ENCODE measurements at places on chromosomes 12 and 14.

DNA sequence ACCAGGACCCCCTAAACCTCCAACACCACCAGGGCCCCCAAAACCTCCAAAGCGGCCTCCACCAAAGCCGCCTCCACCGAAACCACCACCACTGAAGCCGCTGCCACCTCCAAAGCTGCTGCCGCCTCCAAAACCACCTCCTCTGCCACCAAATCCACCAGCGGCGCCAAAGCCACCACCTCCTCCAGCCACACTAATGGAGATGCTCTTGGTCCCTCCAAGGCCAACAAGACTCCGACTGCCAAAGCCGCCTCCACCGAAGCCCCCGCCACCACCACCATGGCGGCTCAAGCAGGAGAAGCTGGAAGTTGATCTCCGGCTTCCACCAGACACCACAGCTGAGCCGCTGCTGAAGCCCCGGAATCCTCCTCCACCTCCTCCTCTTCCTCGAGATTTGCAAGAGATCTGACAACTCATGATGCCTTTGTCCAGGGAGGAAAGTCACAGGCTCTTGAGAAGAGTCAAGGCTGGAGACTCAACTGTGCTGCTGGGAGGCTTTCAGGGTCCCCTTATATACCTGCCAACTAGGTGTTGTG is at the start of gene KRT2:
TSS of gene KRT2 (minus strand) at position 486 of the 536 bp plus-strand sequence. CDS start at position 417, 69 bp downstream.
- DNase-seq, result no peak

DNA sequence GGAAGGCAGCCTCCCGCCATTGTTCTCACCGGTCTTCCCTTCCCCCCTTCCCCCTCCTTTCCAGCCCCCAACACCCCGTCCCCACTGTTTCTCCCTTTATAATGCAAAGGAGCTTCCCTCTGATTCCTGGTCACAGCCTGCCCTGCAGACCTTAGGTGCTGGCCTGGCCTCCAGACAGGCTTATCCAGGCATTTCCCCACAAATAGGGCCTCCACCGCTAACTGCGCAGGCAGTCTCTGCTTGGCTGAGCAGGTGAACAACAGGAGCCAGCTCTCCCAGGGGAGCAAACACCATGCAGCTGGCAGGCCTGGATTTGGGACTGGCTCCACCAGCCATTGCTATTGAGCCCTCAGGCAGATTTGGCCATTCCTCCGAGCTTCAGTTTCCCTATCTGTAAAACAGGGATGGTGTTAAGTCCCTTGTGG is 46.0 kb downstream of the SMIM41 start:
- DNase-seq, result no peak

DNA sequence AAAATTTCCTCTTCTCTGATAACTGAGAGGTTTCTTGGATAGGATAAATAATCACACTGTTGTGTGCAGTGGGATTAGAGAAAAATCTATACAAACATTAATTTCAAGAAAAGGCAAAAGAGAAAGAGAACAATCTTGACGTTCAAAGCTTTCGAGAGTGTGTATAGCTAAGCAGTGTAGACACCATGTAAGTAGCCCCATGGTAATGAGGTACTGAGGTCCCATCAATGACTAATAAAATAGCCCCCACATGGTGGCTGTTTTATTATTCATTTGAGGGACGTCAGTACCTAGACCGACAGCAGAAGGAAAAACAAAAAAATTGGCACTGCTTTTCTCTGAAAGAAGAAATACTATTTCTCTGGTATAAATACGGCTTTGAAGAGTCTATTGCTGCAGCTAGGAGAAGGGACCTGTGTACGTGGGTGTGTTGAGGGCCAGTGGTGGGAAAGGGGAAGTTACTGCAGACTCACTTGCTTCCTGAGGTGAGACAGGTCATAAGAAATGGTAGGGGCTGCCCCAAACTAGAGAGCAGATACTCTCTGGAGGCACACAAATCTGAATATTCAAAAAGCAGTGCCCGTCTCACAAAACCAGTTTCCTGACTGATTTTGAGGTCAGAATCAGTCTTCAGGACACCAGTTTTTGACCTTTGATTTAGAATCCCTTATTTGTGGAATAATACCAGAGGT is 339.8 kb downstream of the EMP1 start:
- DNase-seq, result no peak

DNA sequence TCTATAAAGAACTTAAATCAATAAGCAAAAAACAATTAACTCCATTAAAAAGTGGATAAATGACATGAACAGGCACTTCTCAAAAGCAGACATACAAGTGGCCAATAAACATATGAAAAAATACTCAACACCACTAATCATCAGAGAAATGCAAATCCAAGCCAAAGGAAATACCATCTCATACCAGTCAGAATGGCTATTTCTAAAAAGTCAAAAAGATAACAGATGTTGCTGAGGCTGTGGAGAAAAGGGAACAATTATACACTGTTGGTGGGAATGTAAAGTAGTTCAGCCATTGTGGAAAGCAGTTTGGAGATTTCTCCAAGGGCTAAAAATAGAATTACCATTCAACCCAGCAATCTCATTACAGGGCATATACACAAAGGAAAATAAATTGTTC is 234.5 kb upstream of the PLXNC1 start:
- DNase-seq, result no peak

GRCh38 chr12:131572626-131573025 is 138.3 kb upstream of the SFSWAP start:
- DNase-seq, result no peak

- DNase-seq, result no peak
Measured at GRCh38 chr12:96212456-96213375, 18.5 kb downstream of the ELK3 start.

- no peak for DNase-seq
Measured at GRCh38 chr12:12214635-12215131, 52.2 kb downstream of the LRP6 start.

DNA sequence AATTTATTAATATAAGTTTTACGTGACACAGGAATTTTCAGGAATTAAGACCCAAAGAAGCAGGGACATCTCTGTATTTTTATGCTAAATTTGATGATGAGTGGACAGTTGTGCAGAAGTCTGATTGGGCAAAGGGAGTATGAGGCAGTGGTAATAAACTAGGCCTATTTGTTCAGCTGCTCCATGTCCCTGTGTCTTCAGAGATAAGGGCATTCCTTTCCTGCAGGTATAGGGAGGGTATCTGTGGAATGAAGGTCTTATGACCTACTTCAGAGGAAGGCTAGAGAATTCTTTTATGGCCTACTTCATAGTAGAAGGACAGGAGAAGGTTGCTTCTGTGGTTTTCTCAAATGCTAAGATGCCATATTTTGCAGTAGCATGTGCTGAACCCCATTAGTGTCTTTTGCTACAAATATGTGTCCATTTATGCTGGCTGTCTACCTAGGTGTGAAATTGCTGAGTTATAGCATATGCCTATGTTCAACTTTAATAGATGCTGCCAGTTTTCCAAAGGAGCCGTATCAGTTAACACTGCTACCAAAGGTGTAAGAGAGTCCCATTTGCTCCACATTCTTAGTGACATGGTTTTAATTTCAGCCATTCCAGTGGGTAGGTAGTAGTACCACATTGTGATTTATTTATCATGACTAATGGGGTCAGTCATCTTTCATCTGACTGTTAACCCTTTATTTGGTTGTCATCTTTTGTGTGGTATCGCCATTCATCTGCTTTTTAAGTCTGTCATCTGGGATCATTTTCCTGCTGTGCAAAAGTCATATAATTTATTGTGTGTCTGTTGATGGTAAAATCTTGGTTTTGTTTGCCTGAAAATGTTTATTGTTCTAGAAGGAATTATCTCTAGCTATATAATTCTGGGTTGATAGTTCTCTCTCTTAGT is 410.7 kb upstream of the RGS6 start:
- DNase-seq, result no peak

GRCh38 chr14:50804181-50804721 is 26.7 kb downstream of the NIN start:
- no peak for DNase-seq

GRCh38 chr14:67141146-67141900 is 47.9 kb upstream of the GARIN2 start:
- DNase-seq, result no peak

GRCh38 chr14:85453401-85454225 is 76.3 kb upstream of the FLRT2 start:
- DNase-seq, result no peak

DNA sequence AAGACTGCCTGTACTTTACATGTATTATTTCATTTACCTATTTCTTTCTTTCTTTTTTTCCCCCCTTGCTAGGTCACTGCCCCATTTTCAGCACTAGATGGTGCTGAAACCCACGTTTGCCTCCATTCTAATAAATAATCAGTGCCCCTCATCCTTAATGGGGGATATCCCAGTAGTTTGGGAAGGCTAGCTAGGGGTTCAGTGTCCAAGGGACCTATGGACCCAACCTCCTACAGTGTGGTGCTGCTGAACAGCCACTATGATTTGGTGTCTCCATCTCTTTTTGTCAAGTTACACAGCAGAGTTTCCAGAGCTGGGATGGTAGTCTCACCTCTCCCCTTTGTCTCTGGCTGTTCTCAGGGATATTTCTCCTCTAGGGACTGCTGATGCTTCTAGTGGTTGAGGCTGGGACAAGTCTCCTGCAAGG is 6.5 kb upstream of the HCFC2 start:
- peak; percentile 34 for DNase-seq

DNA sequence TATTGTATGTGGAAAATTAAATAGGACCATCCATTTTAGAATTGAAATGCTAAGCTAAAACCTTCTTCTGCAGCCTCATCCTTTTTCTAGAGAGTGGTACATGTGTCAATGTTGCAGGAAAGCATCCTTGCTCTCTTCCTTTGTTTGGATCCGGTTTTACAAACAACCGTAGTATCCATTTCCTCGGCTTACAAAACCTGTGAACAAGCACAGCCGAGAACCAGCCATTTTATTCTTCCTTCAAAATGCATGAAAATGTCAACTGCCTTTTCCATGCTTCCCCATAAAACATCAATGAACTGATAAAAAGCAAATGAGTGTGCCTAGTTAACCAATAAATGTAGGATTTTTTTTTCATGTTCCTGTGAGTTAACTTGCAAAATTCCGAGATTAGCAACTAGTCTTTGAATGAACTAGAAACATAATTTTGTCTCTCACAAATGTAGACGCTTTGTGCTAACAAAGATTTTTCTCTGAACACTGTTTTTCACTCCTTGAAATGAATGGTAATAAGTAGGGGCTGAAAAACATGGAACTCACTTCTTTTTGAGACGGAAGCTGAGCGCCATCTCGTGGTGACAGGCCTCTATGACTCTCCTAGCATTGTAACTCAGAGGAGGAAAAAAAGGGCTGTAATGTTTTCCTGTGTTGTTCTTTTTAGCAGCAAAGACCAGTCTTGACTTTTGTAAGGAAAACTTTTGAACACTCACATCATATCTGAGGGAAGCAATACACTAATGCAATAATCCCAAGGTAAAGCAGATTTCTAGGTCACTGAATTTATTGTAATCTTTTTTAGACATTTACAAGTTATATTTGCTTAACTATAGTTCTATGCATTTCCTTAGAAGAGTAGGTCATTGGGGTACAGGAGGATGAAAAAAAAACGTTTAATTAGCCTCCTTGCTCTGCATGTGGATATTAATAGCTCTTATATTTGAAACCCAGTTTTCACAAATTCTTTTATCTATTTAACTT is 157.4 kb upstream of the FOXG1 start:
- peak; percentile 2 for DNase-seq

DNA sequence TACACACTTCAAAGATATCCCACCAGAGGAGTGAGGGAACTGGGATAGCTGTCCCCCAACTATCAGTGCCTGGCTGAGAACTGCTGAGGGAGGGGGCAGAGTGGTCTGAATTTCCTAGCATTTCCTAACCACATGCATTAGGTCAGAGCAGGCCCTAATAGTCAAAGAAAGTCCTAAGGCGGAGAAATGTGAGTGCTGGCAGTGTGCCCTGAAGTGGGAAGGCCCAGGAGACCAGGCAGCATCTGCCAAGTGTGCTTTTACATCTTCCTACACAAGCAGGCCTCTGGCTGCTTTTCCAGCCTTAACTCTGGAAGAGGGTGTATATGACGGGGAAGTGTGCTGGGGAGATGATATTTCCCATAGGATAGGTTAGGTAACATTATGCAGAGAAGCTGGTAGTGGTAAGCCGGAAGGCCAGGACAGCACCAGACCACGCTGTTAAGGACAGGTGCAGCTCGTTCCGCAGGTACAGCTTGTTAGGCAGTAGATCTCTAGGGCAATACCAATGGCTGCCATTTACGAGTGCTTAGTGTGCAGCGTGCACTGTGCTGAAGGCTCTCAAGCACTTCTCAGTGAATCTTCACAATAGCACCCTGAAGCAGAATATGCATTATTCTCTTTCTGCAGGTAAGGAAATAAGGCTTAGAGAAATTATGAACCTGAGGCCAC is 9.1 kb upstream of the CCDC198 start:
- DNase-seq, result no peak

DNA sequence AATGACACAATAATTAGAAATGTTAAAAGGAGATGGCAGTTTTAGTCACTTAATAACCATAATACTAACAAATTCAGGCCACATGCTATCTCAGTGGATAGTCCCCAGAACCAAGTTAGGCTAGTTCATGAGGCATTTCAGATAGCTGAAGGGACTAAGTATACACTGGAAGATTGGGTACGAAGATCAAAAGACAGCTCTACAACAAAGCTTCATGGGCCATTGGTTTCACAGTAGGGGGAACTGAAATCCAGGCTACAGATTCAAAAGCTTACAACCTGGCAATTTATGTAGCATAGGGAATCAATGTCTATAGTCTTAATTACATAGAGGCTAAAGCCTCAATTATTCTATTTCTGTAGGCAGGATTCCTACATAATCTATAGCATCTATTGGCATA is 343.0 kb downstream of the RGS6 start:
- no peak for DNase-seq

- DNase-seq, result no peak
Measured at GRCh38 chr12:15356951-15357364, 34.6 kb downstream of the PTPRO start.

GRCh38 chr12:73547421-73547820 is 990.2 kb upstream of the ATXN7L3B start:
- no peak for DNase-seq

GRCh38 chr12:130334937-130335336 is 2.8 kb upstream of the PIWIL1 start:
- no peak for DNase-seq

GRCh38 chr12:97061171-97061570 is 154.1 kb downstream of the NEDD1 start:
- no peak for DNase-seq

DNA sequence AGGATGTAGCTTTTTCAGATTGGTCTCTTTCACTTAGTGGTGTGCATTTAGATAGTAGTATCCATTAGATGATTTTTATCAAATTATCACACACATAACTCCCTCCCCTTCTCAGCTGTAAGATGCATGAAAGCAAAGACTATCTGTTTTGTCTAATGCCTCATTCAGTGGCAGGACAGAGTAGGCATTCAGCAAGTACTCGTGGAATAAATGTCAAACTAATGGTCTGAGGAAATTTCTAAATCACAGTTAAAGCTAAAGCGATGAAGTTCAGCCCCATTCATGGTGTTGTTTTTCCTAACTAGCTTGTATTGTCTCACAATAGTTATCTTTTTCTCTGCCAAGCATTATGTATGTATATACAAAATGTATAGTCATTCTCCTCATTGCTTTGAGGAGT is 16.1 kb downstream of the CCNK start:
- no peak for DNase-seq

- no peak for DNase-seq
Measured at GRCh38 chr14:74309125-74310022, 6.6 kb upstream of the ABCD4 start.
